ENCODE measurements at places on chromosomes 6 and 20. TPM values are rescaled to one million over a fixed set of nuclear protein-coding genes. Genes with fewer than 3 reads are reported as not detected.

AKAP12 gene
- total RNA-seq = 321 TPM

- ATAC-seq = no peak
Observed at GRCh38 chr6:33107641-33108040, 31.9 kb downstream of the HLA-DPB1 start.

ENPP5 gene
- 1.4 TPM for total RNA-seq

- ATAC-seq = no peak
Observed at GRCh38 chr20:5665417-5665816, 84.8 kb upstream of the SHLD1 start.

PPP1R16B gene
- total RNA-seq = 3.6 TPM

All from motor neuron (in vitro differentiated cells).